Stimulated activated CD8-positive, alpha-beta memory T cell treated with anti-CD3 and anti-CD28 coated beads, Interleukin-15, amount 100 ng/mL, for 48 hours (primary cell): ENCODE measurements at places on chromosomes 16 and 17.

GRCh38 chr17:72021417-72022041, 99.3 kb upstream of the SOX9 start:
- DNase-seq = no peak

DNA sequence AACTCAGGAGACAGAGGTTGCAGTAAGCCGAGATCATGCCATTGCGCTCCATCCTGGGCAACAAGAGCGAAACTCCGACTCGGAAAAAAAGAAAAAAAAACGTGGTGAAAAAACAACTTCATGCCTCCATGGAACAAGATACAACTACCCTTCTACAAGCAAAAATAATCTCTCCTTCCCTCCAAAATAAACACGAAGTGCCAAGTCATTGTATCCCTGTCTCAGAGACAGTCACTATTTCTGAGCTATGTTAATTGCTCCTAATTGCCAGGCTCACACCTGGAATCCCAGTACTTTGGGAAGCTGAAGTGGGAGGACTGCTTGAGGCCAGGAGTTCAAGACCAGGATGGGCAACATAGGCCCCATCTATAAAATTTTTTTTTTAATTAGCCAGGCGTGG, 19.0 kb upstream of the SLC16A5 start:
- no peak for DNase-seq

DNA sequence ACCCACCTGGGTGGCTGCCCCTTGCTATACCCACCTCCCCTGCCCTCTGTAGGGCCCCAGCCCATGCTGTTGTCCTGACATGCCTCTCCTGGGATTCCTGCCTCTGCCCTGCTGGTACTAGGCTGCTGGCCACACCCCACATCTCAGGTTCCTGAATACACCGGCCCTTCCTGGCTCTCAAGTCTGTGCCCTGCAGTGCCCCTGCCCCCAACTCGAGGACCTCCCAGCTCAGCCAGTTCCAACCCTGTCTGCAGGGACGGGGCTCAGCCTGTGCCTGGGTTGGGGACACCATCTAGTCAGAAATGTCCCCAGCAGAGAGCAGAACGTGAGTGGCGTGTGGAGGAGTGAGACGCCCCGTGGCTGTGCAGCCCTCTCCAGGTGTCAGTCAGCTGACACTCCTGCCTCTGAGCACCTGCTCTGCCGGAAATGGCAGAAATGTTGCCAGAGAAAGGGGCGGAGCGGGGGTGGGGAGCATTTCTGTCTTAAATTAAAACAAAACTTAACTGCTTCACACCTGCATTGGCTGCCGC, 28.7 kb downstream of the ACSF3 start:
- no peak for DNase-seq

GRCh38 chr17:17701112-17701511, 19.9 kb downstream of the RAI1 start:
- no peak for DNase-seq

DNA sequence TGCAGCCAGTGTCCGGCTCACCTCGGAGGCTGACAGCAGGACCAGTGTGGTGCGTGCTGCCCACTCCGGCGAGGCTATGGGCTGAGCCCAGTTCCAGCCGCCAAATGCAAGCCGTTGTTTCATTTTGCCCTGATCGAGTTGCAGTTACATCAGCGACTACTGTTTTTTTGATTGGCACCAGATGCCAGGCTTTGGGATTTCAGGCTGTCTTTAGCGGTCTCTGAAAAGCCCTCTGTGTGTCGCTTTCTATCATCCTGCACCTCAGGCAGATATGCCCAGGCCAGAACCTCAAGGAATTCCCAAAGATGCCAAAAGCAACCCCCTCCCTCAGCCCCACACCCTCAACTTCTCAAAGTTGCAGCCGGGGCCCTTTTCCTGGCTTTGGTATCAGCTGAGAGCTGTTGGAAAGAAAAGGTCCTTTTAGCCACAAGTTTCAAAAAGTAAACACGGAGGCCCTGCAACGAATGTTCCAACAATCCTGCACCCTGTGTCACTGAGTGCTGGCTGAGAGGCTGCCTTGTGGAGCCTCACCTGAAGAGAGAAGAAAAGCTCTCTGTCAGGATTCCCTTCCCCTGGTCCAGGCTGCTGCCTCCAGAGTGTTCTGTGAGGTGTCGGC, 58.9 kb downstream of the WWP2 start:
- no peak for DNase-seq

GRCh38 chr17:46157443-46158062, 35.7 kb downstream of the KANSL1 start:
- DNase-seq = no peak

DNA sequence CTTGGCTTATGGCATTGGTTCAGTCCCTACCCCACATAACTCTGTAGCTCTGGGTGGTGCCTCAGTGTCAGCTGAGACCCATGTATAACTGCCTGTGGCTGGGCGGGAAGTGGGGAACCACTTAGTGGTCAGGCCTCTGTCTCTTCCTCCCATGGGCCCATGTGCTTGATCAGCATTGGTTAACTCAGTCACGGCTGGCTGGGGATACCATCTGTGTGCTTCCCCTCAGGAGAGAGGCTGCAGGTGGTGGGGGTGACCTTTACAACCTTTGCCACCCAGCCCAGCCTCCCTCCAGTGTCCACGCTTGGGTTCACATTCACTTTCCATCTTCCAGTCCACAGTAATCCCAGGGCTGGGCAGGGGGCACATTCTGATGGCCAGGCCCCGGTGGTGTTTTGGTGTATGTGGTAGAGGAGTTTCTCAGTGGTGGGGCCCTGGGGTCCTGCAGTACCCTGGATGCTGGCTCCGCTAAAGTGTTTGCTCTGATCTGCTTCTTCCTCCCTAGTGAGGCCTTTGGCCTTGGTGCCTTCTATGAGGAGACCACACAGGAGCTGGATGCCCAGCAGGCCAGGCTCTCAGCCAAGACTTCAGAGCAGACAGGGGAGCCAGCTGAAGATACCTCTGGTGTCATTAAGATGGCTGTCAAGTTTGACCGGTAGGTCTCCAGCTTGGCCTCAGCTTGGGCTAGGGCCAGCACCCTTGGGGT, 10.2 kb upstream of the NFATC3 start:
- peak; percentile 53 for DNase-seq

- DNase-seq = no peak
Measured at GRCh38 chr16:9661336-9662017, 520.8 kb downstream of the GRIN2A start.

GRCh38 chr17:40722241-40722640, 18.7 kb upstream of the KRT24 start:
- DNase-seq = no peak

GRCh38 chr17:5050278-5050677, 15.1 kb upstream of the SLC52A1 start:
- no peak for DNase-seq

- no peak for DNase-seq
Measured at GRCh38 chr17:49016775-49017463, 19.7 kb downstream of the IGF2BP1 start.

- no peak for DNase-seq
Measured at GRCh38 chr17:497241-498034, 144.8 kb upstream of the RPH3AL start.

DNA sequence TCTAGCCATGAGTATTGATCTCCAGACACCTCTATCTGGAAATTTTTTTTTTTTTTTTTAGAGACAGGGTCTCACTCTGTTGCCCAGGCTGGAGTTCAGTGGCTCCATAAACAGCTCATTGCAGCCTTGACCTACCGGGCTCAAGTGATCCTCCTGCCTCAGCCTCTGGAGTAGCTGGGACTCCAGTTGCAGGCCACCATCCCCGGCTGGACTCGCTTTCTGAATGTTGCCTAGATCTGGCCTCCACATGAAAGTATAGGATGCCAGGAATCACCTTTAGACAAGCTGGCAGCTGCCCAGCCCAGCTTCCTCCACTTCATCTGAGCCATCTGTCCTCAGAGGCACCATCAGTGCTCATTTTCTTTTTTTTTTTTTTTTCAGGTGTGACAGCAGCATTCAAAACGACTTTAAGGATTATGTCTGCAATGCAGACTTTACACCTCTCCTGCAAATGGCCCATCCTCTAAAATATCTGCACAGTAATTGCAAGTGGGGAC, 6.4 kb upstream of the PRR14 start:
- no peak for DNase-seq

DNA sequence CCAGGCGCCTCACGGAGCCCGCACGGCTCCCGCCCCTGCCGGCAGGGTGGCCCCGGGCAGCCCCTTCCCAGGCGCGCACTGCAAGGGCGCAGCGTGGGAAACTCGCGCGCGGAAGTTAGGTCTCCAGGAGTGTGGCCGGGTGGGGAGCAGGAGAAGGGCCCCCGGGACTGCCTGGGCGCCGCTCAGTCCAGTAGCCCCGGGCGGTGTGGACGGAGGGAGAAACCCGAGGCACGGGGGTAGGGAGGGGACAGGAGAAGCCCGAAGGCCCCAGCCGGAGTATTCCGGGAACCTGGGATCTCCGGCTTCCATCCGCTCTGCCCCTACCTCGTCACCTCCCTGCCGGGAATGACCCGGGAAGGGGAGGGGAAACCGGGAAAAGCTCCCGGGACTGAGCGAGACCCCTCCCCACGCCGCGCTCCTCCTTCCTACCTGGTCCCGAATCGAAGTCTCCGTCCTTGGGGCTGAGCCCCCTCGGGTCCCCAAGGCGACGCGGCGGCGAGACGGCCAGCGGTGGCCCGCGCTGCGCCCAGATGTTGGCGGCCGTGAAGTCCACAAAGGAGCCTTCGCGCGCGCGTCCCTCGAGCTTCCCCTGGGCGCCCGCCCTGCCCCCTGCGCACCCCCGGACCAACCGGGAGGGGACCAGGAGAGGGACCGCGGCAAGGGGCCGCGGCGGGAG, 418 bp downstream of the SOCS3 start:
- DNase-seq = no peak

DNA sequence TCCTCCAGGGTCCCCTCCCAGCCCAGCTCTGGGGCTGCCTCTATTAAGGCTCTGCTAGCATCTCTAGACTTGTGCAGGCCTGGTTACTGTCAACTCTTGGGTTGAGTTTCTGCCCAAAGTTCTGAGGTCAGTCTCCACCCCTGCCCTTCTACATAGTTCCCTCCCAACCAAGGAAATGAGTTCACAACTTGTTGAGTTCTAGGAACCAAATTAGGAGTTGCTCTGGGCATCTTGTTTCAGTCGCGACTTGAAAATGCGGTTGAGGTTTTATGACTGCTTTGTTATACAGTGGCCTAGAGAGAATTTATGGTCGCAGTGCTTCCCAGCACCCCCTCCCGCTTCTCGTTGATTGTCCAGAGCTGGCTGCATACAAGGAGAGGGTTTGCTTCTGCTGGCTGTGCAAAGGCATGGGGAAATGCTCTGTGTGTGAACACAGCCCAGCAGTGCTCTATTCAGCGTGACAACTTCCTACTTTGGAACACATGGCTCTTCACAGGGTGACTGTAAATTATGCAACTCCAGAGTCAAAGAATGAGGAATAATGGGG, 20.2 kb downstream of the GNAO1 start:
- DNase-seq = no peak

- DNase-seq = no peak
Measured at GRCh38 chr17:65794572-65794971, 233.1 kb upstream of the AXIN2 start.

DNA sequence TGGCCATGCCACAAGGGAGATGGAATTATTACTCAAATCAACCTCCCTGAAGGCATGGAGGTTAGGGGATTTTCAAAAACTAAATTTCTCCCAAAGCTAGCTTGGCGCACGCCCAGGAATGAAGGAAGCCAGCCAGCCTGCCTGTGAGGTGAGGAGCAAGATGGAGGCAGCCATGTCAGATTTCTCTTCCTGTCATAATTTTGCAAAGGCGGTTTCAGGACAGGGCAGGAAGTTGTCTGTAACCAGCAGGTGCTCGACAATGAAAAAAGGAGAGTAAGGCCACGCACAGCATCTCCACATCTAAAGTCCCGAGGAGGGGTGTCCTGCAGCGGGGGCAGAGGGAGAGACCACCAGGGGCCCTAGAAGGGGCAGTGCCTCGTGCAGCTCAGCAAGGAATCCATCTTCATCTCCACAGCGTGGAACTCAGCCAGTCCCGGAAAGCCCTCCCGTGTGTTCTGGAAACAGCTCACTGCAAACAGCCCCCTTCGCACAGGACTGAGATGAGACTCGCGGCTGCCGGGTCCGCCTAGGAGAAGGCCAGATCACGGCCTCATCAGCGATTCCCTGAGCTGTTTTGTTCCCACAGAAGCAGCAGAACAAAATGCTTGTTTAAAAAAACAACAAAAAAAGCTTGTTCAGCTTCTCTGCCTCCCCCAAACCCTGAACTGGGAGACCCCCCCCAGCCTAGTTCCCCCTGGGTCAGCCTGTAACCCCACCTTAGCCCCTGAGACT, 47.8 kb downstream of the SLC7A5 start:
- DNase-seq = no peak

- DNase-seq = no peak
Measured at GRCh38 chr17:74619077-74619673, 4.4 kb downstream of the CD300E start.

DNA sequence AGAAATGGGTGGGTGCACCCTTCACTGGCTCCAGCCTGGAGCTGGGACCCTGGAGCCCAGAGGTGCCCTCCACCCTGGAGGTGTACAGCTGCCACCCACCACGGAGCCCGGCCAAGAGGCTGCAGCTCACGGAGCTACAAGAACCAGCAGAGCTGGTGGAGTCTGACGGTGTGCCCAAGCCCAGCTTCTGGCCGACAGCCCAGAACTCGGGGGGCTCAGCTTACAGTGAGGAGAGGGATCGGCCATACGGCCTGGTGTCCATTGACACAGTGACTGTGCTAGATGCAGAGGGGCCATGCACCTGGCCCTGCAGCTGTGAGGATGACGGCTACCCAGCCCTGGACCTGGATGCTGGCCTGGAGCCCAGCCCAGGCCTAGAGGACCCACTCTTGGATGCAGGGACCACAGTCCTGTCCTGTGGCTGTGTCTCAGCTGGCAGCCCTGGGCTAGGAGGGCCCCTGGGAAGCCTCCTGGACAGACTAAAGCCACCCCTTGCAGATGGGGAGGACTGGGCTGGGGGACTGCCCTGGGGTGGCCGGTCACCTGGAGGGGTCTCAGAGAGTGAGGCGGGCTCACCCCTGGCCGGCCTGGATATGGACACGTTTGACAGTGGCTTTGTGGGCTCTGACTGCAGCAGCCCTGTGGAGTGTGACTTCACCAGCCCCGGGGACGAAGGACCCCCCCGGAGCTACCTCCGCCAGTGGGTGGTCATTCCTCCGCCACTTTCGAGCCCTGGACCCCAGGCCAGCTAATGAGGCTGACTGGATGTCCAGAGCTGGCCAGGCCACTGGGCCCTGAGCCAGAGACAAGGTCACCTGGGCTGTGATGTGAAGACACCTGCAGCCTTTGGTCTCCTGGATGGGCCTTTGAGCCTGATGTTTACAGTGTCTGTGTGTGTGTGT, 46.8 kb downstream of the IL21R start:
- no peak for DNase-seq

DNA sequence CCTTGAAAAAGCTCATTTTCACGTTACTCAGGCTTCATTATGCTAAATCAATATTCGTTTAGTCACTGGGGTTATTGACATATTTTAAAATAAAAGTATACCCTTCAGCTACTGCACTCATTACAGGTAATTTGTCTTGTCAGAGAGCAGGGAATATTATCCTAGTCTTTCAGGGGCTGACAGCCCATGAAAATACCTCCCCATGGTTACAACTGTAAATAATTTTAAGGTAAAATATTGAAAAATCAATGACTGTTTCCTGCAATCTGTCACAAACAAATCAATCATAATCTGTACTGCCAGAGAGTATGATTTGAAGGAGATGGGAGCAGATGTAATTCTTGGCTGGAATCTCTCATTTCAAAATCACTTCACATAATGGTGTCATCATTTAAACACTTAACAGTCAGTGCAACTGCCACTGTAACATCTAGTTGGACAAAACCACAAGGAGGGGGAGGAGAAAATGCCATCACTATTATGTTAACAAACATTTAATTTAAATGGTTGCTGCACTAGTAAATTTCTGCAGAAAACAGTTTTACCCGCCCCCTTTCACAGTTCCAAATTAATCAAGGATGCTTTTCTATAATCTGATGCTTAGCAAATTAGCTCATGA, 9.3 kb upstream of the IRX5 start:
- DNase-seq = no peak

- no peak for DNase-seq
Measured at GRCh38 chr16:23410176-23410575, 42.8 kb downstream of the COG7 start.
